ENCODE measurements at places on chromosomes 16 and 17.

DNA sequence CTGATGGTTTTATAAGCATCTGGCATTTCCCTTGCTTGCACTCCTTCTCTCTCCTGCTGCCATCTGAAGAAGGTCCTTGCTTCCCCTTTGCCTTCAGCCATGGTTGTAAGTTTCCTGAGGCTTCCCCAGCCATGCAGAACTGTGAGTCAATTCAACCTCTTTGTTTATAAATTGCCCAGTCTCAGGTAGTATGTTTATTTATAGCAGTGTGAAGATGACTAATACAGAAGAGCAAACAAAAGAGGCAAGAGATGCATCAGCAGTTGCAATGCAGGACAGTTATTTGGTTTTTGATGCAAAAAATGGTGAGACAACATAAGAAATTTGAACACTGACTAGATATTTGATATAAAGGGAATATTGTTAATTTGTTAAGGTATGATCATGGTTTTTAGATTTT is 16.8 kb downstream of the TMEM100 start:
- no peak for DNase-seq

- no peak for DNase-seq
Measured at GRCh38 chr17:78016852-78017251, 58.3 kb downstream of the TNRC6C start.

DNA sequence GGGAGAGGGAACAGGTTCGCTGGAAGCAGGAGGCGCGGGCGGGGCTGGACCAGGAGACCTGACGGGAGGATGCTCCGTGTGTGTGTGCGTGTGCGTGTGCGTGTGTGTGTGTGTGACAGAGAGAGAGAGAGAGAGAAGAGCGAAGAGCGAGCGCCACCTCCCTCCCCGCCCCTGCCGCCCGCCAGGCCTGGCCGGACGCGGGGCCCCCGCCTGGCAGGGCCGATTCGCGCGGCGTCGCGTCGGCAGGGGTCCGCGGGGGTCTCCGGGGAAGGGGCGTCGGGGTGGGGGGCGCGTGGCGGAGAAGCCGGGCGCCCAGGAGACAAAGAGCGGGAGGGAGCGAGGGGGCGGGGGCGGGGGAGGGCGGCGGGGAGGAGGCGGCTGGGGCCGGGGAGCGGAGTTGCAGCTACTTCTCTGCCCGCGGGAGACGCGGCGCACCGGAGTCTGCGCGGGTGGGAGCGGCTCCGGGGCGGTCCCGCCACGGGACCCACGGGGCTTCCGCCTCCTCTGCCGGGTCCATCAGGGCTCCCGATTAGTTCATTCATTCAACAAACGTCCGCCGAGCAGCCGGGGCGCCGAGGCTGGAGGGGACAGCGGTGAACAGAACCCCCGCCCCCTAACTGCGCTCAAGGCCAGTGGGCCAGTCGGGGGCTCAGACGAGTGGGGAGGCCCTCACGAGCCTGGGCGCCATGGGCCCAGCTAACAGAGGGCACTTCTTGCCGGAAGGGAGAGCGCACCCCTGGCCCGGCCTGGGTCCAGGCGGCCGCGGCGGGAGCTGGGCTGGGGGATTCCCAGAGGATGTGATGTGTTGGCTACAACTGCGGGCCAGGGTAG is at the start of gene SAMD14:
Gene SAMD14 (minus strand): TSS at position 433 of the 831 bp plus-strand sequence. CDS start 5,201 bp downstream, outside the sequence.
- no peak for DNase-seq

GRCh38 chr17:17179371-17179827 is 26.7 kb downstream of the PLD6 start:
- DNase-seq: no peak

DNA sequence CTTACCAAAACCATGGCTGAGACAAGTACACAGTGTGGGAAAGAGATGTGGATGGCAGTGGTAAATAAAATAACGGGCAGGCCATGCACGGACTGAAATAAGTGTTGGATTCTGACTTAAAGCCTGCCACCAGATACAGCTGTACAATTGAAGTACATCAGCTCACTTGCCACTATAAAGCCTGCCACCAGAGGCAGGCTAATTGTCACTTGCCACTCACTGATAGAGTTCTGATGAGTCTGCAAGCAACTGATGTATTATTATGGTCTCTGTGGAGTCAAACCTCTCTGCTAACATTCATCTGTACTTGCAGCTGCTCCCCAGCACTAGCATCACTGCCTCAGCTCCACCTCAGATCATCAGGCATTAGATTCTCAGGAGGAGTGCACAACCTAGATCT is 93.0 kb downstream of the CYTH1 start:
- DNase-seq: no peak

GRCh38 chr16:12455287-12455798 is 348.3 kb downstream of the CPPED1 start:
- DNase-seq: no peak

DNA sequence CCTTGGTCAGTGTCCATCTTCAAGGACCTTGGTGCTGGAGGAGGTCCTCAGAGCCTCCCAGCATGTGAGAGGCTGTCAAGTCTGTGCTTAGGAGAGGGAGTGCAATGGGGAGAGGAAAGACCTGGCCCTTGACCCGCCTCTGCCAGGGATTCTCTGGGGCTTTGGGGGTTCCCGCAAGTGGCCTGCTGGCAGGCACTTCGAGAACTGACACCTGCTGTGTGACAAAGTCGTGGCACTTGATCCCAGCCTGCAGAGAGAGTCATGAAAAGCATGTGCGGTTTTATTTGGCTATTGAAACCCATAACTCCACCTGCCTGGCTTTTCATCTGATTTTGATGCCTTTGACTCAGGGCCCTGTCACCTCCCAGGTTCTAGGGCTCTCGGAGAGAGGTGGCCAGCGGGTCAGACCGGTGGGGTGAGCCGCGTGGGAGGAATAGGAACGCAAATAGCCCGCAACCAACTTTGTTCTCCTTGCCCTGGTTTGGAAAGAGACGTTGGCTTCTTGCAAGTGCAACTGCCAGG is 42.8 kb upstream of the GSE1 start:
- no peak for DNase-seq

DNA sequence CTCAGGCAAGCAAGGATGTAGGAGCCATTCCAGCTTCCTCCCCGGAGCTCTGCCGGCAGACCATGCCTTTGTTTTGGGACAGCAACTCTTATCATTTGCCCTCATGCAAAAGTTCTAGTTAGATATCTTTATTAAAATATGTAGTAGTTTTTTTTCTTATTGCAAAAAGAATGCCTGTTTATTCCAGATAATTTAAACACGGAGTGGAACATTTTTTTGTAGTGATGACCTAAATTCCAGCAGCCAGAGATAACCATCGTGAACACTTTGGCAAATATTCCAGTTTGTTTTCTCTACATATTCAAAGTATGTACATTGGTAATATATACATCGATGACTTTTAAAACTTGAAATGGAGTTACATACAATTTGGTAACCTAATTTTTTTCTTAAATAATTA is 54.8 kb downstream of the CRISPLD2 start:
- DNase-seq: no peak

GRCh38 chr17:30232824-30233427 is 2.6 kb downstream of the SLC6A4 start:
- no peak for DNase-seq

GRCh38 chr16:23802776-23803175 is 33.0 kb upstream of the PRKCB start:
- DNase-seq: no peak

GRCh38 chr17:58189436-58190146 is 2.9 kb upstream of the EPX start:
- DNase-seq: no peak

DNA sequence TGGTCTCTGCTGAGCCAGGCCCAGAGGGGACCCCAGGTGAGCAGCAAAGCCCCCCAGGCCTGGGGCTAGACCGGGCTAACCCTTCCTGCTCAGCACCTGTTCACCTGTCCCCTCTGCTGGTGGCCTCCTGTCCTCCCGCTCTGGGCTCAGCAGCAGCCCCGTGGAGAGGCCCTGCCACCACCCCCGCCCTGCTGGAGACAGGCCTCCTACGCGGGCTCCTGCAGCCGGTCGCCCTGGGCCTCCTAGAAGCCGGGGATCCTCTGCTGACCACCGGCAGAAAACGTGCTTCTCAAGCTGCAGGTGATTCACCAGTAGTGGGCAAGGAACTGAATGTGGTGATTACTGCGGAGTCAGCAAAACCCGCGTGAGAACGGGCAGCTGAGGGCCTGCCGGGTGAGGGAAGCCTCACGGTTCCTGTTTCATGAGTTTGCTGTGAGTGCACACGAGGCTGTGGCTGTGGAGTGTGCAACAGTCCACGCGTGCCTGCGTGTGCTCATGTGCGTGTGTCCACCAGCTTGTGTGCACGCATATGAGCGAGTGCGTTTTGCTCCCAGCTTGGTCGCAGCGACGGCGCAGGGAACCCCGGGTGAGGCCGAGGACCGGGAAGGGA is 792 bp downstream of the SECTM1 start:
- no peak for DNase-seq

DNA sequence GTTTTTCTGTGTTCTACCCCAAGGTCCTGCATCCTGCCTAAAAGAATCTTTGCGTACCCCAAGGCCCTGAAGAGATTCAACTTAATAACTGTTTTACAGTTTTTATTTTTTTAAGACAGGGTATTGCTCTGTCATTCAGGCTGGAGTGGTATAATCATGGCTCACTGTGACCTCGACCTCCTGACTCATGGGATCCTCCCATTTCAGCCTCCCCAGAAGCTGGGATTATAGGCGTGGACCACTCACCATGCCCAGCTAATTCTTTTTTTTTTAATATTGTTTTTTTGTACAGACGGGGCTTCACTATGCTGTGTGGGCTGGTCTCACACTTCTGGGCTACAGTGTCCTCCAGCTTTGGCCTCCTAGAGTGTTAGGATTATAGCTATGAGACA is 9.3 kb upstream of the FAAP100 start:
- DNase-seq: no peak

DNA sequence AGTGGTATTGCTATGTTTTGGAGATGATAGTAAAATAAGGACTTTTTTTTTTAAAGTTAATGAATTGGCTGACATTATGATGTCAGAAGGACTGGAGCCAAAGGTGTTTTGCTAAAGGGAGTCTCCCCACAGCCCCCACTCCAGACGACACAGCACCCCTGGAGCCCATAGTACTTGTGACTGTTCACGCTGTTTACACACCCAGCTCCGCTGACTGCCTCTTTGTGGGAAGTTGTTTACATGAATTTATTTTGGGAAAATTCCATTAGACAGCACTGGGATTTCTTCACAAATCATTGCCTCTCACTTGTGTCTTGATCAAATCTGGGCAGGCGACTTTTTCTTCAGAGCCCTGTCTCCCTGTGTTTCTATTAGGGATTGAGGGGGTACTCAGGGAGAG is 108.6 kb downstream of the C17orf67 start:
- DNase-seq: no peak

GRCh38 chr17:5429191-5429887 is 9.4 kb downstream of the RPAIN start:
- no peak for DNase-seq

GRCh38 chr17:35257208-35257659 is 14.4 kb downstream of the SLFN5 start:
- DNase-seq: no peak

- no peak for DNase-seq
Measured at GRCh38 chr17:78803186-78803845, 21.2 kb upstream of the CYTH1 start.

- DNase-seq: no peak
Measured at GRCh38 chr16:78050734-78051400, 28.5 kb downstream of the CLEC3A start.

DNA sequence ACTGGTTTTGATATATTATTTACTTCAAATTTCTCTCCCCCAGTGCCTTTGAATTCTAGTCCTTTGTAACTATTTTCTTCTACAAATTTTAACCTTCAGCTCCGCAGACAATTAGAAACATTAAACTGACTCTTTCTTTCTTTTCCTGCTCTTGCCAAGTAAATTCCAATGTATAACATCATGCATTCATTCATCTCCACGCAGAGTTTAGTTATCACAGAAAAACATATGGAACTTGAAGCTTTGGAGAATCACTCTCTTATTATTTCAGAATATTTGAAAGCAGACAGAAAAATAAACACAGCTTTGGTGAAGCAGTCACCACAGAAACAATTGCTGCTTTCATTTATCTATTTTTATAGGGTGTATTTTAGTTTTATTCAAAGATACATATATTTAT is 778.7 kb upstream of the CDH8 start:
- no peak for DNase-seq

DNA sequence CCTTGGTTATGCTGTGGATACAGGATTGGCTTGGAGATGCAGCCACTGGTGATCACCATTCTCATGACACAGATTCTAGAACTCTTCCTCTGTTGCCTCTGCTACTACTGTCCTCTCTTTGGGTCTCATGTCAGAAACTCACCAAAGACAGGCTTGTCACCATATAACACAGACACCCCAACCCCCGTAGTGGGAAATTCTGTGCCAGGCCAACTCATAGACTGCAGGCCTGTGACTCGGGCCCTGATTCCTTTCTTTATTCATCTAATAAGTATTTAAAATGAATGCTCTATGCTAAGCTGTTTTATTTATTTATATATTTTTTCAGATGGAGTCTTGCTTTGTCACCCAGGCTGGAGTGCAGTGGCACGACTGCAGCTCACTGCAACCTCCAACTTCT is 9.5 kb downstream of the CYB5D2 start:
- DNase-seq: no peak

GRCh38 chr16:75534560-75535205 is 1.2 kb downstream of the CHST5 start:
- DNase-seq: no peak

DNA sequence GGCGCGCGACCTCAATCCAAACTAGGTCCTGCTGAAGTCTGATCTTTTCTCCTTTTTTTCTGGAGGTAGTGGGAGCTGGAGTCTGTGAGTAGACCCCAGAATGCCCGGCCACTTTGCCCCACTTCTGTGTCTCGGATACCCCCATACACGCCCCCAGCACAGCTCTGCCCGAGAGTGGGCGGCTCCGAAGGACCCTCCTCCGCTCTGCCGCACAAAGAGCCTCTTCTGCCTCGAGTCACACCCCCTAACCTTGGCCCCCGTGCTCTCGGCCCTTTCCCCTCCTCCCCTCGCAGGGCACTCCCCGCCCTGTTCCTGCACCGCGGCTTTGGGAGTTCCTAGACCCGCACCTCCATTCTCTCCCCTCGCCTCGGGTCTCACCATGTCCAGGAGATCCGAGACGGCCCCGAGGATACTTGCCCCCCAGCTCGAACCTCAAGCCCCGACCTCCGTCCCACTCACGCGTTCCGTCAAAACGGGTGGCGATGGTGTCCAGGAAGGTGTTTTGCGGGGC is 476 bp downstream of the KCNH4 start:
- no peak for DNase-seq

DNA sequence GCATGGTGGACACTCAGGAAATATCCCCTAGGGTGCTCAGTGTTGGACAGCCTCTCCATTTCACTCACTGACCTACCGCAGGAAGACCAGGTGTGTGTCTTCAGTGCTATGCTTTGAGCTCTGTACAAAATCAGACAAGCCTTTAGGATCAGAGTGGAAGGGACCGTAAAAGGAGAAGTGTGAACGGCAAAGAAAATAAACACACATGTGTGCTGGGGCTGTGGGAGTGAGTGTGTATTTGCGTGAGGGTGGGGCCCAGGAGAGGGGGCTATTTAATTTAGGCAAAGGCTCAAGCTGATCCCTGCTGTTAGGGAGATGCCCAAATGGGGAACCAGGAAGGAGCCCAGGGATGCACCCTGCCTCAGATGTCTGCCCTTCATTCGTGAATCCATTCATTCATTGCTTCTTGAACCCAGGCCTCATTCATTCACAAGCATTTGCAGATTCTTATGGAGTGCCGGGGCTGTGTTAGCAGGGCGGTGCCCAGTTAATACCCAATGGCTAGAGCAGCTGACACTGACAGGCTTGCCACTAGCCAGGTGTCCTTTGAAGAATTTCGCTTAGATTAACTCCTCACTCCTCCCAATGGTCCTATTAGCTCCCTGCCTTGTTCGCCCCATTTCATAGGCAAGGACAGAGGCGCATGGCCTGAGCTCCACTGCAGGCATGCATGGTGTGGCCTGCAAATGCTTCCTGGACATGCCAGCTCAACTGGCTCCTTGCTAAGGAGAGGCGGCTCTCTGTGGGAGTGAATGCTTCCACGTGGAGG is 296.7 kb upstream of the FOXF1 start:
- no peak for DNase-seq

- no peak for DNase-seq
Measured at GRCh38 chr17:61849674-61850073, 13.7 kb downstream of the BRIP1 start.

Data from activated CD8-positive, alpha-beta memory T cell treated with anti-CD3 and anti-CD28 coated beads for 4 hours (primary cell).